Stimulated activated CD8-positive, alpha-beta memory T cell treated with anti-CD3 and anti-CD28 coated beads, Interleukin-4, amount 100 ng/mL, for 4 hours (primary cell): ENCODE measurements at places on chromosomes 6 and 20.

DNA sequence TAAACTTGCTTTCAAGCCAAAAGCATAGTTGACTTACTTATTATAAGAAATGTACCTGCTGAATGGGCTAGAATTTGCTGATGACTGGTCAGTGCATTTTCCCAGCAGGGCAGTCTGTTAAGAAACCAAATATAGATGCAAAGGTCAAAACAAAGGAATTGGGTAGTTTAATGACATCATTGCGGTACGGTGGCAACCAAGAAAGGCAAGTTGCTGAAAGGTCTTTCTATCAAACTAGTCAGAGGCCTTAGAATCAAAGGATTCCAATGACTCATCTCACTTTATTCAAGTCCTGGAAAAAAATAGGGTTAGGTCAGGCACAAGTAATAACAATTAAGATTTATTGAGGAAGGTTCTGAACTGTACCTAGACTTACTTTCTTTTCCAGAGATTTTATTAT, 76.4 kb downstream of the KIZ start:
- DNase-seq = no peak

DNA sequence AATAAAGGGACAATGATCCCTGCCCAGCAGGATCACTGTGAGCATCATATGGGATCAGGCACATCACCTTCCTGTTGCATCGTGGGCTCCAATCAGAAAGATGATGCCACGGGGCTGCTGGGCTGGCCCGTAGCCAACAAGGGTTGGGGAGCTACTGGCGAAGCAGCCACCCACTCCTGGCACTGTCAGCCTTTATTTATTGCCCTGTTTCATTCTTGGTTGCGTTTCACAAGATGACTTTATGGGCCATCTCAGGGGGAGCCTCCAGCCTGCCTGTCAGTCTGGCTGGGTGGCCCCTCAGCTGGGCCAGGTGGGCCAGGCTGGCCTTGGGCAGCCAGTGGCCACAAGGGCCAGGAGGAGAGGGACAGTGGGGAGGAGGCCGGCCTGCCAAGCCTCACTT, 17.3 kb downstream of the VSTM2L start:
- DNase-seq = no peak

GRCh38 chr20:50455656-50456451, 54.3 kb upstream of the PTPN1 start:
- no peak for DNase-seq

DNA sequence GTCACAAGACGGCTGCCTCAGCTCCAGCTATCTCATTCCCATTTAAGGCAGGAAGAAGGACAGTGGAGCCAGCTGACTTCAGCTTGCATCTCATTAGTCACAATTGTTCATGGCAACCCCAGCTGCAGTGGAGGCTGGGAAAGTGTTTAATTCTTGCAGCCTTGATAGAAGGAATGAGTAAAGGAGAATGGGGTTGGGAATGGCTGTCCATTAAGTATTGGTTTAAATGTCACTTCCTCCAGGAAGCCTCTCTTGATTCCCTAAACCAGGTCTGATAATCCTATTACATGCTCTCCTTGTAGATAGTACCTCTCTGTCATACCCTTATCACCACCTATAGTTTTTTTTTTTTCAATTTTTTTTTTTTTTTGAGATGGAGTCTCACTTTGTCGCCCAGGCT, 166.4 kb downstream of the TFAP2C start:
- DNase-seq = no peak

DNA sequence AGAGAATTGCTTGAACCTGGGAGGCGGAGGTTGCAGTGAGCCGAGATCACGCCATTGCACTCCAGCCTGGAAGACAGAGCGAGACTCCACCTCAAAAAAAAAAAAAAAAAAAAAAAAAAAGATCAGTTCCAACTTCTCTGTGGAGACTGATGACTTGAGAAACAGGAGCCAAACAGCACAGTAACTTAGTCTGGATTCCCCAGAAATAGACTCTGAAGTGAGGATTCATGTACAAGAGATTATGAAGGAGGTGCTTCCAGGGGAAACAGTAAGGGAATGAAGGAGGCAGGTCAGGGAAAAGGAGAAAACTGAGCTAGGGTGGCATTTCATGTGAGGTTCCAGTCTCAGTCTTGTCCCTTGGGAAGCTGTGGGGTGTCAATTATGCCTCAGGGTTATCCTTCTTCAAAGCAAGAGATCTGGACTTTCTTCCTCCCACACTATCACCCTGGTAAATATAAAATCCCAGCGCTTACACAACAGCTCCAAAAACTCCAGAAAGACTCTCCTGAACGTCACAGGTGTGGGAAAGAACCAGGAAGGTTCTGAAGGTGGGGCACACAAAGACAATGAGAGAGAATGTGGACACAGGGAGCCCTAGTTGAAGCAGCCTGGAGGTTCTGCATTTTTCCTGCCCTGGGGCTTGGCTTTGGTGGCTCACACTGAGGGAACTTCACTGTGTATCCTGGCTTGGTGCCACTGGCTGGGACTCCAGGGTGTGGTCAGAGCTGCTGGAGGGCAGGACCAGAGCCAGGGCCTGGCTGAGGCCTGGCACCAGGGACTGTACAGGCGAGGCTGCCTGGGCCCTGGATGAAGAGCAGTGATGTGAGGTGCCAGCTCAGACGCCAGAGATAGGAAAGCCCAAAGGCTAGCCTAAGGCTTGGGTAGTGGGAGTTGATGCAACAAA, 46.8 kb downstream of the PCNA start:
- no peak for DNase-seq

- no peak for DNase-seq
Measured at GRCh38 chr6:168132531-168133167, 53.6 kb upstream of the FRMD1 start.

GRCh38 chr6:25302677-25303128, 23.5 kb downstream of the CARMIL1 start:
- no peak for DNase-seq

DNA sequence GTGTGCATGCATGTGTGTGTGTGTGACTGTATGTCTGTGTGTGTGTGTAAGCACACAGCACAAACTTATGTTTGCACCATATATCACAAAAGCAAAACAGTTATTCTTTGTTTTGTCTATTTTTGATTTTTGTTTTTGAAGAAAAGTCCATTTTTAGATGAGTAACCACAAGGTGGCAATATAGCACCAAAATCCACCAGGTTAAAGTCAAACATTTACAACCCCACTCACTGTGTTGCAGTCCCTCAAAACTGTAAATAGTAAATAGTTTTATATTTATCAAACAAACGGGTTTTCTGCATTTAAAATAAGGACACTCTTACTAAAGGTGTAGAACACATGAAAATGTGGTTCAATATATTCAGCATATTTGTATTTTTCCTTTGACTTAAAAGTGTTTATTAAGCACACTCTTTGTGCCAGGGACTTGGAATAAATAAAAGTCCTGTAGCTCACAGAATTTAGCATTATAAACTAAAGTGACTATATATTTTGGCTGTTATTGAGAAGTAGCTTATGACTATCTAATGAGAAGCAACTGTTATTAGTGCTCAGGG, 118.5 kb downstream of the GFRAL start:
- DNase-seq = no peak

DNA sequence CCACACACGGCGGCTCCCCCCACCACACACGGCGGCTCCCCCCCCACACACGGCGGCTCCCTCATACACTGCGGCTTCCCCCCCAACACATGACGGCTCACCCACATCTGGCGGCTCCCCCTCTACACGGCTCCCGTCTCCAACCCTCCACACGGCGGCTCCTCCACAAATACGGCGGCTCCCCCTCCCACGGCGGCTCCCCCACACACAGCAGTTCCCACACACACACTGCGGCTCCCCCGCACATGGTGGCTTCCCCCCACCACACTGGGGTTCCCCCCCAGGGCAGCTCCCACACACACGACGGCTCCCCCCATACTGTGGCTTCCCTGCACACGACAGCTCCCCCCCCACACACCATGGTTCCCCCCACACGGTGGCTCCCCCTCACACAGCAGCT, 98.0 kb downstream of the TTLL2 start:
- DNase-seq = no peak

DNA sequence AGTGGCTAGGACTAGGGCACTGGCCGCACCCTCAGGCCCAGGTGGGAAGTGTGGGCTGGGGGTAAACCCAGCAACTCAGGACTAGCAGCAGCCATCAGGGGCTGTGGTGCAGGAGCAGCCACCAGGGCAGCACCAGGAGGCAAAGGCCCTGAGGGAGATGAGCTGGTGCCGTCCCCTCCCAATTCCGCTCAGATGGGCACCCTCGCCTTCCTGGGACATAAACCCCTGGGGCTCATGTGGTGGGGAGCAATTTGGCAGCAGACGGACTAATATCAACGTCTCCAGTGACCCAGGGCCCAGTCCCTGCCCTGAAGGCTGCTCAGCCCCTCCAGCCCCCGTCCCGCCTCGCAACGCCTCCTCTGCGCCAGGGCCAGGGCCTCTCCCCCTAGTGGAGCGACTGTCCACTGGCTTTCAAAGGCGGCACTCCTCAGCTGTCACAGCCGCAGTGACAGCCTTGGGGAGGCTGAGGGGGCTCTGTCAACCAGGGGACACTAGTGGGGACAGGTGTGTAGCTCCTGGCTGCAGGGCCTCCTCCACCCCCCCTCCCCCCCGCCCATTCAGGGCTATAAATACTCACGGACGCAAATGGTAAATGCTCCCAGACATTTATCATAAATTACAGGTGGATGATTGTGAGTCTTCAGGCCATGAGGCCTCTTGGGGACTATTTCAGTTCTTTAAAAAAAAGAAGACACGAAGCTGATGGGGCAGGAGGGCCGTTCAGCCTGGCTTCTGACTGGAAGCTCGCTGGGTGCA, 349.9 kb downstream of the ZFAND3 start:
- DNase-seq = no peak

- no peak for DNase-seq
Measured at GRCh38 chr20:63693733-63694583, 2.5 kb upstream of the TNFRSF6B start.

DNA sequence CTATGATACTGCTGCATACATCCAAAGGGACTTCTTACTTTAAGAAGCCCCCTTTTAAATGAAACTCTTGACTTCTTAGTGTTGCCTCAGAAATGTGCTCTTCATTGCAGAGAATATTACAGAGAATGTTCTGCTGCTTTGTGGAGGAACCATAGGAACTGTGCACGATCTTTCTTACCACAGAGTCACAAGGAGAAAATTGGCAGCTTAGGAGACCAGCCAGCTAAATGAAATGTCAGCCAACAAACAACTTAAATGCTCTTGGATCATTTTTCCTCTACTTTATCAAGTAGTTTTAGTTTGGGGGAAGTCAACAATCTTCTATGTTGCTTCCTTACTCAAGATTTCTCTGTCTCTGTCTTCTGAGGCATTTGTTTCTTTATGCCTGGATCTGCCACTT, 125.9 kb upstream of the MLIP start:
- no peak for DNase-seq

DNA sequence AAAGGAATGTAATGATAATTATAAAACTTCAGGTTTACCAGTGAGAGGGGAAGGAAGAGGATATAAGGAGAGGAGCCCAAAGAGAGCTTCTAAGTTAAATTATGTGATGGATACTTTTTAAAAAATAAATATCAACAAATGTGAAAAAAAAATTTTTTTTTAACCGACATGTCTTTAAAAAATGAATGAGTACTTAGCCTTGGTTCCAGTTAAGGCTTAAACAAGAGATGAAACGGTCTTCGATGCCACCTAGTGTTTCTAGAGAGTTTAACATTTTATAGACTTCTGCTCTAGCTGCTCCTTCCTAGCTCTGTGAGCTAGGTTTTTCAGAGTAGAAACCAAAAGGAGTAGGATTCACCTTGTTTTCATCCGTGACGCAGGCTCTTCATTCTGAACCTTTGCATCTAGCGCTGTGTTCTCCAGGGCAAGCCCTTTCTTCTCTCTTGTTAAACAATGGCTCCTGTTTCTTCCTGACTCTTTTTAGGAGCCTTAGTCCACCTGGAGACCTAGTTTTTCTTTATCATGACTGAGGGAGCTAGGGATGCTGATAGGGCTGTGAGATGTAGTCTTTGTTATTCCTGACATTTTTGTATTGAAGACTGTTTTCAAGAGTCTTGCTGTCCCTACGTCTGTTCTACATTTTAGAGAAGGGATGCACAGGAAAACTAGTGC, 42.4 kb upstream of the GNRH2 start:
- DNase-seq = no peak

GRCh38 chr6:93243231-93243778, 176.1 kb downstream of the EPHA7 start:
- no peak for DNase-seq

GRCh38 chr6:73116330-73116729, 109.0 kb downstream of the KHDC1L start:
- no peak for DNase-seq

- DNase-seq = no peak
Measured at GRCh38 chr6:136803608-136804007, 11.3 kb upstream of the MAP3K5 start.

- no peak for DNase-seq
Measured at GRCh38 chr6:73451223-73452106, 632 bp downstream of the CGAS start.

GRCh38 chr6:13117570-13117969, 210.8 kb downstream of the TBC1D7 start:
- DNase-seq = no peak

DNA sequence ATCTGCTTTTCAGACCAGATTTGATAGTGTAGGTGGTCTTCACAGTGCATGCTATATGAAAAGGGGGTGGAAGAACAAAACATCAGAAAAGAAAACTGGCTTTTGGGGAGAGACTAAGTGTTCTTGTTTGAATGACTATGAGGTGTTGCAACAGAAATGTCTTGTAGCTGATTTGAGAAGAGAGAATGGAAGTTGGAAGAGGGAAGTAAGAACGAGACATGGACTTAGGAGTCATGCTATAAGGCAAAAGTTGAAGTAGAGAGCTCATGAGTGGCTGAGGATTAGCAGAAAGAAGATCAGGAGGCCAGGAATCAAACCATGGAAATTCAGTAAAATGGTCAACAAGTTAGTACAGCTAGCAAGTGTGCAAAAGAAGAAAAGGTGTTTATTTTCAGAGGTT, 32.1 kb downstream of the FNDC1 start:
- DNase-seq = no peak

DNA sequence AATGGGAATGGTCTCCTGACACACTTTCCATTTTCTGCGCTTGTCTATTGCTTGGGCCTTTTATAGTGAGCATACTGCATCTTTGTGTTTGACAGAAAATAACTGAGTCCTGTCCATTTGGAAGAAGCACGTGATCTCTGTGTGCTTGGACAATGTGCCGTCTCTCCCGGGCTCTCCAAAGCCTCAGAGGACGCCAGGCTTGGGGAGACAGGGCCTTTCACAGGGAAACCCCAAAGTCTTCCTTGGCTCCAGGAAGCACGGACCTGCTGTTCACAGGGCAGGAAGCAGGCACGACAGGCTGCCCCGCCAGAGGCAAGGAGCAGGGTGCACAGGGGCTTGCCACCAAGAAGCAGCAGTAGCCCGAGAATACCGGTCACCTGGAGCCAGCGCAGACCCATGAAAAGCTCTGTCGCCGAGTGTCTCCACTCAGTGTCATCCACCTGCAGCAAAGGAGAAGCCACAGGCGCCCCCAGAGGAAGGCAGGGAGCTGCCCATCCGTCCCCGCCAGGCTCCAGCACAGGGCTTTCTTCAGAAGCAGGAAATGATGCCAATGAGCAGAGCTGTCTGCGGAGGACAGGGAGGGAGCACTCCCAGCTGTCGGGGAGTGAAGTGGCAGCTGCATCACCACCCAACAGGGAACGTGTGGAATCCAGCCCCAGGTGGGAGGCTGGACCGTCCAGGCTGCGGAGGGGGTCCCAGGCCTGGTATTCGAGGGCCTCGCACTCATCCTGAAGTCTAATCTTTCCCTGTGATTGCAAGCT, 135.1 kb downstream of the AGPAT4 start:
- DNase-seq = no peak
